ENCODE measurements at places on chromosomes 12 and 14.

GRCh38 chr14:61811882-61812346 lies 49.7 kb downstream of the SNAPC1 start:
- no peak for DNase-seq

DNA sequence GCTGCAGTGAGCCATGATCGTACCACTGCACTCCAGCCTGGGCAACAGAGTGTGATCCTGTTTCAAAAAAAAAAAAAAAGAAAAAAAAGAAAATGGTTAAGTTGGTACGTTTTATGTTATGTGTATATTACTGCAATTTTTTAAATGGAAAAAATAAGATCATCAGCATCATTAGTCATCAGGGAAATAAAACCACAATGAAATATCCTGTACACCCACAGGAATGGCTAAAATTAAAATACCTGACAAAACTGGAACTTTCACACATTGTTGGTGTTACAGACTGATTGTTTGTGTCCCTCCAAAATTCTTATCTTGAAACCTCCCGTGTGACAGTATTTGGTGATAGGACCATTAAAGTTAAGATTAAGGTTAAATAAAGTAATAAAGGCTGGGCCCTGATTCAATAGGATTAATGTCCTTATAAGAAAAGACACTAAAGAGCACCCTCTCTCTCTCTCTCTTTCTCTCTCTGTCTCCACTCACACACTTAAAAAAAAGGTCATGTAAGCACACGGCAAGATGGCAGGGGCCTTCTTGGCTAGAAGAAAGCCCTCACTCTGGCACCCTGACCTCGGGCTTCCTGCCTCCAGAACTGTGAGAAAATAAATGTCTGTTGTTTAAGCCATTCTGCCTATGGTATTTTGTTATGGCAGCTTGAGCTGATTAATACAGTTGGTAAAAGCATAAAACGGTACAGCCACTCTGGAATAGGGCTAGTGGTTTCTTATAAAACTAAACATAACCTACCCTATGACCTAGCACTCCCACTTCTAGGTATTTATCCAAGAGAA lies 48.3 kb upstream of the ZFP36L1 start:
- DNase-seq = no peak

DNA sequence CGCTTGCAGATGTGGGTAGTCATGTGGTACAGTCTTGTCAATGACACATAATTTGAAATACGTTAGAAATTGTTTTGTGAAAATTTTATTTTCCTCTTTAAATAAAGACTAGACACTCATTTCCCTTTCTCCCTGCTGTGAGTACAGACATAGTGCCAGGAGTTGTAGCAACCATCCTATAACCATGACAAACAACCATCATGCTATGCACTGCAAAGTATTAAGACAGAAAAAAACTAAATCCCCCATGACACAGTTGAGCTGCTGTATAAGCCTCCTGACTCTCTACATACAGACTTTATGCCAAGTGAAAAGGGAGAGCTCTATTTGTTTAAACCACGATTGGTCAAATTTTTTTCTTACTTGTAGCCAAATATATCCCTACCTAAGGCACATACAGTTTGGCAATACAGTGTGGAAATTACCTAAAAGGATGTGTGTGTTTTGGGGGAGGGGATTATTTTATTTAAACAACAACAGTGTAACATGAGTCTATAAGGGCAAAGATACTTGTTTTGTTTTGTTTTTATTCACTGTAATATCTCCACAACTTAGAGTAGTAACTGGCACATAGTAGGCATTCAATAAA lies 45.0 kb upstream of the KRR1 start:
- no peak for DNase-seq

DNA sequence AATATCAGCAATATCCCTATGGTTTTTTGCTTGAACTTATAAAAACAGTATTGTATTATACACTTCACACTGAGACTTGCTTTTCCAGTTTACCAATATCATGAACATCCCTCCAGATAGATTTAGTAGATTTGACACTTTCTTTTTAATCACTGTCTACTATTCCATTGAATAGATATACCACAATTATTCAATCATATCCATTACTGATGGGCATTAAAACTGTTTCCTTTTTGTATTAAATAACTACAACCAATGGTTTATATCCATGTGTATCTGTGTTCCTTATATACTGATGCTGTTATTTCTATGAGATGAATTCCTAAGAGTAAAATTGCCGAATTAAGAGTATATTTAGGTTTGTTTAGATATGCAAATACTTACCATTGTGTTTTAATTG lies 13.0 kb upstream of the DHRS7 start:
- DNase-seq = no peak

DNA sequence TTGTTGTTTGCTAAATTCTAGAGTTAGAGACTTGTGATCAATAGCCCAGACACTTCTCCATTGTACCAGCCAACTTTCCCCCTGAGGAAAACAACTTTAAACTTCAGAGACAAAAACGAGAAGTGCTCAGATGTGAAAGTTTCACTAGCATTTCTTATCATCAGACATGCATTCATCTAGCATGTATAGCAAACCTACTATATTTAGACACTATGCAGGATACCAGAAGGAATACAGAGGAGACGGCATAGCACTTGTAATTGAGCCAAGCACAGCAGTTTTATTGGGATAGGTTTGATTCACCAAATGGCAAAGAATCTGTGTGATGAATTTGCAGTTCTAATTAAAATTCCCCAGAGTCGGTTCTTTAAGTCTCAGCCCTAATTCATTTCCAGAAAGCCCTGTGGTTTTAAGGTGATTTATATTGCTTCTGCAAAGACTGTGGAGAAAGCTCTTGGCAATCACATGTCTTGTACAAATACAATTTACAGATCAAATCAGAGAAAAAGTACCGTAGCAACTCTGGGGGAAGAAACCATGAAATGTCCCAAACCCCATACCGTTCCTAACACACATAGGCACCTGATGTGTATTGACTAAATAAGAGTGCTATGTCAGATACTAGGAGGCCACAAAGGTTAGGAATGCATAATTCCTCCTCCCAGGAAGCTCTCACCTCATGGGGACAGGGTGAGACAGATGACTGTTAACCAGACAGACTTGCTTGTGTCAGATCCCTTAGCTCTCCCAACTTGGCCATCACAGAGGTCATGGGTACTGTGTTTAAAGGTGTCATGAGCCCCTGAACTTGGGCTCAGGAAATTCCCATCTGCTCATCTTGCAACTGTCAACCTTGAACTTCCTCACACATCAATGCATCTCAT lies 69.6 kb upstream of the KRAS start:
- no peak for DNase-seq
